ENCODE measurements at places on chromosomes 2 and 18.

DNA sequence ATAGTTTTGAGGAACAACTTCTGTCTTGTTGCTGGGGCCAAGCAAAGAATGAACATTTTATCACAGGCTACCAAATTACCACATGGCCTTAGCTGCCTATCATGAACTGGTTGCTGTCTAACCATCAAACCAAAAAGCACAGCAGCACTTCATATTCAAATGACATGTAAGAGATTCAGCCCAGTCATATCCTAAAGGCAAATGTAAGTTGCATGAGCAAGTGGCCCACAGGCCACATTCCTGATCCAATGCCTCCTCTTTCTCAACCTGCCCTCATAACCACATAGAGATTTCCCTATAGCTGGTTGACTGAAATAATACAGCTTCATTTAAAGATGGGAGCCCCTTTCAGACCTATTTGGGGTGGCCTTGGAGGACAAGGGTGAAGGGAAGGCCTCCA, 572.3 kb downstream of the IRS1 start:
- DNase-seq, result no peak

GRCh38 chr2:181281206-181281832, 175.9 kb upstream of the ITGA4 start:
- no peak for DNase-seq

- no peak for DNase-seq
These were observed 60.5 kb downstream of the KLHL29 start for GRCh38 chr2:23445450-23445868.

GRCh38 chr2:159545085-159545484, 71.3 kb downstream of the BAZ2B start:
- DNase-seq, result no peak
